ENCODE measurements at places on chromosomes 13 and 19.

GRCh38 chr13:39542361-39542760 is 60.6 kb downstream of the LHFPL6 start:
- DNase-seq = no peak

DNA sequence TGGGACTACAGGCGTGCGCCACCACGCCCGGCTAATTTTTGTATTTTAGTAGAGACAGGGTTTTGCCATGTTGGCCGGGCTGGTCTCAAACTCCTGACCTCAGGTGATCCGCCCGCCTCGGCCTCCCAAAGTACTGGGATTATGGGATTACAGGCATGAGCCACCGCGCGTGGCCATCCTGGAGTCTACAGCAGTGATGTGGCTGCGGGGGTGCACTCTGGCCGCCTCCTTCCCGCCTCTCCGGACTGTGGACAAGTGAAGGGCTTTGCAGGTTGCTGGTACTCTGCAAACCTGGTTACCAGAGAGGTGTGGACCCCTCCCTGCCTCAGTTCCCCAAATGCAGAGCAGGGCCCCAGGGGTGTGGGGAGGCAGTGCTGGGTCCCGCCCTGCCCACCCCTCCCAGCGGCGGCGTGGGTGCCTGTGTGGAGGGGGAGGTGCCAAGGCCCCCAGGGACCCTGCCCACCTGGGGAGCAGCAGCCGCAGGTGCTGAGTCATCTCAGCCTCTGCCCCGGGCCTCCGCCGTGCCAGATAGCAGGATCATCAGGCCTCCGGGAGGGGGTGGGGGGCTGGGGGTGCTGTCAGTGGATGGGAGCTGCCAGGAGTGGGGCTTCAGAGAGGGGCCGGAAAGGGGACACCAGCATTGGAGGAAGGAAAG is 23.1 kb downstream of the ARID3A start:
- no peak for DNase-seq

GRCh38 chr13:100854006-100854405 is 179.4 kb upstream of the TMTC4 start:
- DNase-seq = no peak

DNA sequence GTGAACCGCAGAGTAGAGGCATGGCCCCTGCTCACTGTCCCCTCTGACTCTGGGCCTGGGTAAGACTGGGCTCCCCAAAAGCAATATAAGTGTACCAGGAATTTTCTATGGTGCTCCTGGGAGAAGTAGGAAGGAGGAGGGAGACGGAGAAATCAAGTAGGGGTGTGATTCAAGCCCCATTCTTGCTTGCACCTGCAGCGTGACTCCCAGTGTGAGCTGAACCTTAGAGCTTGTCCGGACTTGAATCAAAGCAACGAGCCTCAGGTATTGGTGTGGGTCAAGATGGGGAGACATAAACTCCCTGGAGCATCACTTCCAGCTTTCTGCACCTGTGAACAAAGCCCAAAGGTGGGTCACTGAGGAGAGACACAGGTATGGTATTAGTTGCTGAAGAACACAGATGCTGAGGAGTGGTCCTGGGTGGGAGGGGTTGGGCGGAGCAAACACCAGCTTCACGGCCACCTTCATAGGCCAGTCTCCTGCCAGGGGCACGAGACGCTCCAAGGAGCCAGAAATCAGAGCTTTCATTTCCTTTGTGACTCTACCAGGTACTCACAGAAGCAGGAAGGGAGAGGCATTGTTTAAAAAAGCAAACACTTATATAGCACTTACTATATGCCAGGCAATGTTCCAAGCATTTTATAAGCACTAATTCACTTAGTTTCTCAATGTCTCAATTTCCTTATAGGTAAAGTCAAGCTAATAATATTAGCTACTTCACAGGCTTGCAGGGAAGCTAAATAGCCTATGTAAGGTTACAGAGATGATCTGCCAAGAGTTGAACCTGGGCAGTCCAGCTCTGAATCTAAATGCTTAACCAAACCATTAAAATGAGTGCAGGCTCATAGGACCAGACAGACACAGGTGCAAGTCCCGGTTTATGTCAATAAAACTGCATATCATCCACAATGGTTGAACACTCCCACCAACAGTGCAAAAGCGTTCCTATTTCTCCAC is 775.3 kb downstream of the UQCRFS1 start:
- no peak for DNase-seq

DNA sequence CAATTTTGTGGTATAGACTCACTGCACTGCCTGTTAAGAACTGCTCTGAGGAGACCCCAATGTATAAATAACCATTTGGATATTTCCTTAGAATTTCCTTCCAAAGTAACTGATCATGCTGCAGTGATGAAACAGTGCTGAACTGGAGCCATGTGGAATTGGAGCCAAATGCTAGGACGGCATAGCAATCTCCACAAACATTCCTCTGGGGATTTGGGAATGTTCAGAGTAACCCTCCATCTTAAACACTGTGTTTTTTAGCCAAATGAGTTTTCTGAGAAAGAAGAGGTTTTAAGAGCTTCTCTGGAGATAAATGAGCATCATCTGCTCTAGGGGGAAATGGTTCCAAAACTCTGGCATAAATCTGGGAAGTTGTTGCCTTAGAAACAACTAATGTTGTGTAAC is 98.2 kb downstream of the OLFM4 start:
- DNase-seq = no peak

GRCh38 chr19:21638776-21639175 is 128.6 kb downstream of the ZNF100 start:
- no peak for DNase-seq

- peak; percentile 87 for DNase-seq
These were observed 8.6 kb downstream of the C19orf25 start for GRCh38 chr19:1470305-1471009.

DNA sequence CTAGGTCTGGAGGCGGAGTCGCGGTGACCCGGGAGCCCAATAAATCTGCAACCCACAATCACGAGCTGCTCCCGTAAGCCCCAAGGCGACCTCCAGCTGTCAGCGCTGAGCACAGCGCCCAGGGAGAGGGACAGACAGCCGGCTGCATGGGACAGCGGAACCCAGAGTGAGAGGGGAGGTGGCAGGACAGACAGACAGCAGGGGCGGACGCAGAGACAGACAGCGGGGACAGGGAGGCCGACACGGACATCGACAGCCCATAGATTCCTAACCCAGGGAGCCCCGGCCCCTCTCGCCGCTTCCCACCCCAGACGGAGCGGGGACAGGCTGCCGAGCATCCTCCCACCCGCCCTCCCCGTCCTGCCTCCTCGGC is at the start of gene SLC5A5:
Gene SLC5A5, plus strand, starts transcription at position 68 of the 373 bp plus-strand sequence. CDS start 375 bp downstream, outside the sequence.
- no peak for DNase-seq

- no peak for DNase-seq
These were observed 308.4 kb downstream of the FGF9 start for GRCh38 chr13:21979161-21979806.

- DNase-seq = no peak
These were observed 436.7 kb downstream of the FGF9 start for GRCh38 chr13:22107549-22107948.

GRCh38 chr13:105587786-105588185 is 947.7 kb downstream of the EFNB2 start:
- peak; percentile 25 for DNase-seq

GRCh38 chr19:44725251-44725650 is 23.3 kb upstream of the BCL3 start:
- no peak for DNase-seq

- DNase-seq = no peak
These were observed 391.3 kb downstream of the EFNB2 start for GRCh38 chr13:106143930-106144709.

DNA sequence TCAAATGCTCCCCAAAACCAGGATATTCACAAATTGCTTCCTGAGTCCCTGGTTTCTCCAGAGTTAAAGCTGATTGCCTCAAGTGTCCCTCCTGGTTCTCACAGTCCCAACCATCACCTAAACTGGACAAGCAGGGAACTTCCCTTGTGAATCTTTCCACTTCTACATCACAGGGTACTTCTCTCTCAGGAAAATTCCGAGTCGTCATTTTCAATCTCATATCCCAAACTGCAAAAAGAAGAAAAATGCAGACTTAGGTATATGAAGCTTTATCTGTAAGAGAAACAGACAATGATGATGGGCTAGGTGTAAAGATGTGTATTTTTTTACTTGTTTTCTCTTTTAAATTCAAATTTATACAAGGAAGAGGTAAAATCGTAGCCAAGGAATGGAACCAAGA is 21.3 kb downstream of the ZNF329 start:
- DNase-seq = no peak

- peak; percentile 20 for DNase-seq
These were observed 3.3 kb upstream of the ADGRE5 start for GRCh38 chr19:14377883-14378328.

GRCh38 chr13:67232384-67232783 is 2.2 kb upstream of the PCDH9 start:
- DNase-seq = no peak

- DNase-seq = no peak
These were observed 56.1 kb upstream of the SERPINE3 start for GRCh38 chr13:51283371-51283770.

- no peak for DNase-seq
These were observed 121.1 kb upstream of the TSHZ3 start for GRCh38 chr19:31470229-31470939.

DNA sequence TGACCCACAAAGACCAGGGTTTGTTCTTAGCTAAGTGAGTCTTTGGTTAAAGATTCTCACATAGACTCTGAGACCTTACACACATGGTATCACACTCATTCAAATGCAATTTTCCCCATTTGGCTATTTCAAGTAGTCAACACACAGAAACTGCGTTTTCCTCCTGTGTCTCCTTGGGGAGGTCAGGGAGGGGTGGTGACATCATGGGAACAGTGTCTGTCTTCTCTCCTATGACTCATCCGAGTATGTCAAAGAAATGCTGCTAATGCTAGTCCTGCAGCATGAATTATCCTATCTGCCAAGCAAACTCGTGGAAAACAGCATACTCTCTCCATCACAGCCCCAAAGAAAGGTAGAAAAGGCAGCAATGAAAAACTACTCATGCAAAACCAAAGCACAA is 100.2 kb downstream of the ENOX1 start:
- DNase-seq = peak; percentile 29

DNA sequence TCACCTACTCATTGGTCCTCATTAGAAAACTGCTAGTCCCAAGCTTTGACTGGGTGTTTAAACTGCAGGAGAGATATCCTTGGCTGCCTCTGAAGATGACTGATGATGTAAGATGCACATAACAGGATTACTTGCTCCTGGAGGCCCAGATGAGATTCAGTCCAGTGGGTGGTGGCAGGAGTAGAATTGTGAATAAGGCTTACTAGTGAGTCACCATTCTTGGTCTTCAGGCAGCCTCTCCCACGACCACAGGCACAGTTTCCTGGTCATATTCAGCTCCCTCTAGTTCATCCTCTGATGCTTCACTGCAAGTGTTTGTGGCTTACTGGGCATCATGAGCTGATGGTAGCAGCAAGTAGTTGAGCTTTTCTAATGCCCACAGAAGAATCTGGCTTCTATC is 12.1 kb downstream of the SERTM1 start:
- peak; percentile 35 for DNase-seq

DNA sequence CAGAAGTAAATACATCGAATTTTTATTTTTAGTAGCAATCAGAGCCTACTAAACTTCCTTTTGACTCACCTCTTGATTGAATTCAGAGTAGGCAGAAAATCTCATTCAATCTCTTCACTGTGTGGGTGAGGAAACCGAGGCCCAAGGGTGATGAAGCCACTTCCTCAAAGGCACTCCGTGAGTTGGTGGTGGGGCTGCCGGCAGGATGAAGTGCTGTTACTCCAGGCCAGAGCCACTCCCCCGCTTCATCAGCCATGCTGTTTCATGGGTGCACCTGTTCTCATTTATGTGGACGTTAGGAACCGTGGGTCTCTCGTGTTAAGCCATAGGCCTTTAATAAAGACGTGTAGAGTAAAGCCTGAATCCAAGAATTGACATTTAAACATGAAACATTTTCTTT is 13.2 kb downstream of the ING1 start:
- no peak for DNase-seq

- DNase-seq = no peak
These were observed 182.6 kb downstream of the EFNB2 start for GRCh38 chr13:106352850-106353249.

DNA sequence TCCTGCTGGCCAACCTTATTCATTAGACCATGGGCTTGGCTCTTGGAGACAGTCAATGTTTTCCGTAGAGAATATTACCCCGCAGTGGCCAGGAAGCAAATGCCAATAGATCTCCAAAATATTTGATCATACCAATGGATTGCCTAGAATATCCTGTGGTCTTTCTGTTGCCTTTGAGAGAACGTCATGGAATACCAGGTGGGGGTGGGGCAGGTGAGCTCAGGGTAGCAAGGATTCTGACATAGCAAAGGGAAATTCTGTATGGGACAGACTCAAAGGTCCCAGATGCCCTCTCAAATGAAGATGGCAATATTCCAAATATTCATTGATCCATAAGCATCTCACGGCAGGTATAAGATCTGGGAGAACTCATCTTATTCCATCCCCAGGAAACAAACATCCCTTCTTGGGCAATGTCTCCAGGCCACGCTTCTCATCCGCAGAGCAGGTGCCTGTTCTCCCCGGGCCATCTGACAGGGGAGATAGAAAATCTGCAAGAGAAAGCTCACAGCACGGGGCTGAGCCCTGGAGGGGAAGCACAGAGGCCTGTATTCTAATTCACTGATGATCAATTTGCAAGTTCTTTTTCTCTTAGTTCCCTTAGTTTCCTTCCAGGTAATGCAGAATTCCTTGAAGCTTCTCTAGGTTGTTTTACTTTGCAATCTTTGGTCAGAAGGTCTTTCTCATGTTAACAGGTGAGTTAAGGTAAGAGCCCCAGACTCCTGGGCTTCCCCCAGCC is 69.6 kb upstream of the TSHZ3 start:
- no peak for DNase-seq

DNA sequence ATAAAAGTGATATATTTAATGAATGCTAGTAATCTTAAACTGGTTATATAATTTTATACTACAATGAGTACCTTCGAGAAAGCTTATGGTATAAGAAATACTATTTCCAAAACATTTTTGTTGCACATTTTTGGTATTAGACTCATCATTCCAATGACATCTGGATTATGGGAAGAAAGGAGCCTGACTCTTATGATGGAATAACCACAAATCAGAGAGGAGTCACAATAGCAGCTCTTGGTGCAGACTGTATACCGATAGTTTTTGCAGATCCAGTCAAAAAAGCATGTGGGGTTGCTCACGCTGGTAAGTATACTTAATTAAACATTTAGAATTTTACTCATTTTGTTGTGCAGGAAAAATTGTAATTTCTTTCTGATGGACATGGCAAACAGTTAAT is 3.9 kb downstream of the LACC1 start:
- no peak for DNase-seq

- no peak for DNase-seq
These were observed 6.1 kb downstream of the CIC start for GRCh38 chr19:42275103-42275502.

GRCh38 chr19:14315433-14315832 is 65.8 kb upstream of the ADGRE5 start:
- DNase-seq = no peak

DNA sequence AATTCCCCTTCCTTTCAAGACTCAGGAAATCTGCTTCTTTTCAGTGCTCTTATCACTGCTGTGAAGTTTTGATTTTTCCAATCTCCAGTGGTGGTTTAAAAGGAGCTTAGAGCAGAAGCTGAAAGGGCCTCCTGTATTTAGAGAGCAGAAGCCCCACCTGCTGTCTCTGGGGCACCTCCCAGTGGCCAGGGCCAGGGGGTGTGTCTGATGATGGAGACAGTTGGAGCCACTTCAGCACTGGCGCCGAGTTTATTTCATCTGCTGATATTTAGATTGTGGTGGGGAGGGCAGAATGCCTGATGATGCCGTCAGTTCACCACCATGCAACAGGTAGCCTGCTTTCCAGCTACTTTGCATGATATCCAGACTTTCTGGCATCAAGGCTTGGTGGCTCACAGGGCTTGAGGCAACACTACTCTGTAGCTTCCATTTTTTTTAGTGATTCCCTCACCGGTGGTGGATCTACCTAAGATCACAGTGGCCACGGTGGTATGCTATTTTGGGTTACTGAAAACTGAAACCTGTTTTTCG is 371.9 kb downstream of the KCNRG start:
- no peak for DNase-seq

Measured in RKO (cell line).